Sciatic nerve (tissue), 2 donors: ENCODE measurements at places on chromosomes 13 and 19. TPM values are rescaled to one million over a fixed set of nuclear protein-coding genes. Genes with fewer than 3 reads are reported as not detected.

Gene SLC5A5
- not detected for total RNA-seq

Gene ERVK3-1
- 32.9 TPM for total RNA-seq

Gene LILRB4
- total RNA-seq: 5.5 TPM

Gene KIR3DL1
- not detected for total RNA-seq

Gene PIK3R2
- 19.5 TPM for total RNA-seq

Gene CYP4F2
- total RNA-seq: not detected

Gene ICAM5
- total RNA-seq: 1.6 TPM

Gene ZNF829
- total RNA-seq: 4.1 TPM

Gene ZNF324
- 15.2 TPM for total RNA-seq

Gene PNMA8B
- total RNA-seq: 3.6 TPM
